T-helper 2 cell treated with Interferon-gamma antibody and Interleukin-4, amounts not matched to agents 5 μg/mL and 100 μg/mL, for 36 hours (primary cell): ENCODE measurements at places on chromosomes 7 and 10.
A peak's percentile ranks its signal among the peaks of the same experiment; 100 is the strongest.

GRCh38 chr10:22629852-22630233, 84.5 kb downstream of the PIP4K2A start:
- peak; percentile 46 for DNase-seq

- no peak for DNase-seq
Observed at GRCh38 chr7:91598791-91599190, 281.7 kb downstream of the MTERF1 start.

- no peak for DNase-seq
Observed at GRCh38 chr7:2198760-2199159, 34.0 kb downstream of the MAD1L1 start.

DNA sequence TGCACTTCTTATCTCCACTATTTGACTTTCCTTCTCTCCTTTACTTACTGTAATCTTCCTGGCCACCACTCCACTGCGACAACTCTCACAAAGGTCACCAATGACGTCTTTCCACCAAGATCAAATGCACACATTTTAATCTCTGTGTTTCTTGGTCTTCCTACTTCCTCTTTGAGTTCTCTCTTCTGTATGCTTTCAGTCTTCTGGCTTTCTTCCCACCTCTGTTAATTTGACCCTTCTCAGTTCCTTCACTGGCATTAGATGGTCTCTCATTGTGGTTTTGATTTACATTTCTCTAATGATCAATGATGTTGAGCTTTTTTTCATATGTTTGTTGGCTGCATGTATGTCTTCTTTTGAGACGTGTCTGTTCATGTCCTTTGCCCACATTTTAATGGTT, 31.9 kb downstream of the FAM107B start:
- peak; percentile 15 for DNase-seq

DNA sequence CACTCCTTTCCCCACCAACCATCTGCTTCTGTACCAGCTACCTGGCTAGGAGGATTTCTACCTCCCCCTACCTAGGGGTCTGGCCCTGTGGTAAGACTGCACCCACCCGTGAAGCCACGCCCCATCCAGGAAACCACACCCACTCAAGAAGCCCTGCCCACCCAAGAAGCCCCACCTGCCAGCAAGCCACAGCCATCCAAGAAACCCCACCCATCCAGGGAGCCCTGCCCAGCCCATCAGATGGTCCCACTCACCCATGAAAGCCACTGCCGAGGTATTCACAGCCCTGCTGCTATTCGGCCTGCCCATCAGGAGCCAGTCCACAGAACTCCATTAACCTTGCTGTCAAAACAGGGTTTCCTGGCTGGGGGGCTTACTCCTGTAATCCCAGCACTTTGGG, 15.6 kb upstream of the MUC3A start:
- DNase-seq = no peak

- DNase-seq = no peak
Observed at GRCh38 chr10:71278691-71279588, 40.1 kb upstream of the SLC29A3 start.
